Activated CD4-positive, CD25-positive, alpha-beta regulatory T cell (primary cell): ENCODE measurements at places on chromosomes 7 and 10.

DNA sequence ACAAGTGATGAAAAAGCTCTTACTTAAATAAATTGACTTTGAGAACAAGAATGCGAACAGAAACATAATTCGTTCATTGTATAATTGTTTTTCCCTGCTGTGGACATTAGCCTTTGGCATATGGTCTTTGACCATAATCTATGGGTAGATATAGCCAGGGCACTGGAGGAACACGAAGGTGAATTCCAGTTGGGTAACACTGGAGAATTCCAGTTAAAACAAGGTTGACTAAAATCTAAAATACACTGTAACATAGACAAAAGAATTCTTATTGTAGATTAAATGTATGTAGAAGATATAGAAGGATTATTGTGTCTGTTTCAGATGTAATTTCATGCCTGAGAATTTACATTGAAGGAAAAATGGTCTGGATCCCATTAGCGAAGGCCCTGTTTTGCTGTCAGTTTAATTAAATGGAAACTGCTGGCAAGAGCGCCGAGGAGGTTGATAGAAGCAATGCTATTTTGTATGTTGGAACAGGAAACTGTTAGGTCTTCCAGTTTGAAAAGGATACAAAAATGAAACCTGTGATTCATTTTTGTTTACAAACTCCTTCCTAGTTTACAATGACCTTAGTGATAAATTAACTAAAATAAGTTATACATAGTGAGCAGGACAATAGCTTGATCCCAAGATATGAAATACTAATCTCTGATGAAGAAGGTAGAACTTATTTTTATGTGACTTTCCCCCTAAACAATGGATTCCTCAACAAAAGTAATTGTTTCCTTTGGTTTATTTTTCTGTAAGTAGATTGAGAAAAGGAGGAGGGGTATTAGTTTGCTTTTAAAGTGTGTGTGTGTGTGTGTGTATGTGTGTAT is 68.9 kb downstream of the ARID5B start:
- no peak for DNase-seq

- no peak for DNase-seq
Observed at GRCh38 chr7:20681258-20681882, 65.9 kb downstream of the ABCB5 start.

GRCh38 chr10:126842836-126843235 is 62.4 kb upstream of the DOCK1 start:
- DNase-seq, result no peak

GRCh38 chr10:96338279-96338925 is 20.4 kb downstream of the OPALIN start:
- DNase-seq, result no peak

DNA sequence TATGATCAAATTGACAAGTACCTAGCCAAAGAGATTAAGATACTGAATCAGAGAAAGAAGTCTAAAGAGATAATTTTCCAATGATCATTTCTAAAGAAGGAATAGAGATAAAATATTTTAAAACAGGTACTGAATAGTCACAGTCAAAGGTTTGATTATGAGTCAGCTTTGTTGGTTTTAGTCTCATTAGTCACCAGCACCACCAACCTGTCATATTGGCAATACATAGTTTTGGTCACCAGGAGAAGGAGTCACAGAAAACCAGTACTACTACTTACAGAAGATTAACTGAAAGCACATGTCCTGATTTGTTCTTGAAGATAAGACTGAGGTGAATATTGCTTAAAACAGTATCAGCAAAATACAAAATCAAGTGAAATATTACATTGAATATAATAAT is 34.6 kb downstream of the ZEB1 start:
- no peak for DNase-seq

- no peak for DNase-seq
Observed at GRCh38 chr10:62166331-62167131, 102.1 kb downstream of the RTKN2 start.

DNA sequence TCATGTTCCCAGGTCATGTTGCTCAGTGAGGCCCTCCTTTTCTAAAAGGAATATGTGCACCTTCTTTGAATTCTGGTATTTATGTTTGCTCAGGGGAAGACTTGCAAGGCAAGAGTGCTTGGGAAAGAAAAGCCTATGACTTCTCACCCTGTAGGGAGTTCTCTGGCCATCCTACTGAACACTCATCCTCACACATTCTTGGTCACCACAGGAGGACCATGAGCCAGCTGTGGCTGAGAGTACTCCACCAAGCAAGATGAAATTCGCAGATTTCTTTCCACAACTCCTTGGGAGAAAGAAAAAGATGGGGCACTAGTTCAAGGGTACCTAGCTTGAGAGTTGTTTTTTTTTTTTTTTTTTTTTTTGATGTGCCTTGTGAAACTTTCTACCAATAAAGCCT is 179.6 kb downstream of the FZD1 start:
- DNase-seq, result no peak

GRCh38 chr7:15780271-15780670 is 93.8 kb upstream of the MEOX2 start:
- no peak for DNase-seq

GRCh38 chr10:14163377-14164086 is 167.2 kb downstream of the FRMD4A start:
- no peak for DNase-seq

DNA sequence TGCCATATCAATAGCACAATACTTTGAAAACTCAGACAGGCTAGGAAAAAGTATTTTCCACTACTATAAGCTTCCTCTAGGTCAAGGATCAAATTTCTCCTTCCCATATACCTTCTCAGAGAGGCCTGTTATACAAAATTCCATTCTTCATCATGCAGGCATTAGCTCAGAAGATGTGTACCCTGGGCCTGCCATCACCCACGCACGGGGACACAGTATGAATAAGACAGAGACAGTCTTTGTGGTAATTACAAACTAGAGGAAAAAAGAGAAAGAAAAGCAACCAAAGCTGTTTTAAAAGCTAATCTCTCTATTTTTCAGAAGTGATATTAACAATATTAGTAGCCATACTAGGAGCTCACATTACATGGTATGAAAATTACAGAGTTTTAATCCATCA is 236.8 kb upstream of the AOAH start:
- DNase-seq, result no peak

DNA sequence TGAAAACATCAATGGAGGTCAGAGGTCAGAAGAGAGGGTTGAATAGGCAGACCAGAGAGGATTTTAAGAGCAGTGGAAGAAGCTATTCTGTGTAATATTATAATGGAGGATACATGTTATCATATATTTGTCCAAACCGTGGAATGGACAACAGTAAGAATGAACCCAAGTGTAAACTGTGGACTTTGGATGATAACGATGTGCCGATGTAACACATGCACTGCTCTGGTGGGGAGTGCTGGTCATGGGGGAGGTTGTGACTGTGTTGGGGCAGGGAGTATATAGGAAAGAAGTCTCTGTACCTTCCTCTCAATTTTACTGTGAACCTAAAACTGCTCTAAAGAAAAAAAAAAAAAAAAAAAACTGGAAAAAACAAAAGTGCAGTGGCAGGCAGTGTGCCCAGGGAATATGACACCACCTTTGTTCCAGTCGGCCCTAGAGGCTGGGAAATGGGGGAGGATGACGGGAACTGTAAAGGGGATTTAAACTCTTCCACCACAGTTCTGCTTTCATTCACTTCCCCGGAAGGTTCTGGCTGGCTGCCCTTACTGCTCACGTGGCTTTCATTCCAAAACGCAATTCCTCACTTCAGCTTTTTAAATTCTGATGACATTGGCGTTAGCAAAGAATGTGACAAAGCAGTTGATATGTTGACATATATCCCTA is 113.7 kb upstream of the ANKRD1 start:
- DNase-seq, result no peak

GRCh38 chr7:80386686-80387085 is 125.2 kb downstream of the GNAT3 start:
- DNase-seq, result no peak

GRCh38 chr7:98051118-98051744 is 55.4 kb upstream of the LMTK2 start:
- peak; percentile 13 for DNase-seq

- DNase-seq, result no peak
Observed at GRCh38 chr7:155935726-155936125, 123.5 kb upstream of the SHH start.
